ENCODE measurements at places on chromosomes 1 and 21.

DNA sequence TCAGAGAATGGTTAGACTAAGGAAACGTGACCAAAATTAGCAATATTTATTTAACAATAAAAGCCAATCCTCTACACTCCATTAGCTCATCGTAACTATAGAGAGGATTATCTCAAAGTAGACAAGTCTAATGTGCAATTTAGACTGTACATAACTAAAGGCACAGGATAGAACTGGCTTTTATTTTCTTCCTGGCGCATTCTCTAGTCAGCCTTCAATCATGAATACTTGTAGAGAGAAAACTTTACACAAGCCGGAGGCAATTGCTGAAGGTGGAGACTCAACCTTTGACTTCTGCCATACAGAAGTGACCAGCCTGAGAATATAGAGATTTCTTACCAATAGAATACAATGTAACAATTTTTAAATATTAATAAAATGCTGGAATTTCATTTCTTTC, 777.9 kb downstream of the LTN1 start:
- no peak for DNase-seq

DNA sequence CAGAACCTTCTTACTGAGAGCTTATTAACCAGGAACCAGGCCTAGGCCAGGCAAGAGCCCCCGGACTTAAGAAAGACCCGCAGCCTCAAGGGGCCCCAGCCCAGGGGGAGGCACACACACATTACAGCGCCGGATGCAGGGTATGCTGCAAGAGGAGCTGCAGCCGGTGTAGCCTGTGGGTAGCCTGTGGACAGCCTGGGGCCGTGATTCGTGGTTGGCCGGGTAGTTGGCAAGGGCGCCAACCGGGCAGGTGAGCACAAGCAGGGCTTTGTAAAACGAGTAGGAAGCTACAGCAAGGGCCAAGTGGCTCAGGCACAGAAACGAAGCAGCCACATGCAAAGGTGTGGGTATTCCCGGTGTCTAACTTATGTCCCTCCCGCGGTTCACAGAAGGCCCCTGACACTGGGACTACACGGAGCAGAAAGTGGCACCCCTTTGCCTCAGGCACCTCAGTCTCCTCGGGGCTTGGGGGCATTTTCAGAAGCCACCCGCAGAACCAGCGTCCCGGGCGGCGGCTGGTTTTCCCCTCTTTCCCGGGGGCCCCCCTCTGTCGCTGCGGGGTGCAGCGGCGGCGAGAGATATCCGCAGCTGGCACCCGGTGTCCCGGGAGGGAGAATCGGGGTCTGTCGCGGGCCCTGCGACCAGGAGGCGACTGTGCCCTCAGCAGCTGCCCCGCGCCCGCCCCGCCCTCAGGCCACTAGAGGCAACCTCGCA, 40.8 kb downstream of the KIAA1614 start:
- peak; percentile 20 for DNase-seq

GRCh38 chr1:47181955-47182675, 7.7 kb downstream of the PDZK1IP1 start:
- no peak for DNase-seq

- peak; percentile 88 for DNase-seq
These were observed 477.4 kb downstream of the CAMTA1 start for GRCh38 chr1:7262611-7263010.

- DNase-seq, result no peak
These were observed 52.8 kb downstream of the DUSP10 start for GRCh38 chr1:221689138-221689537.

DNA sequence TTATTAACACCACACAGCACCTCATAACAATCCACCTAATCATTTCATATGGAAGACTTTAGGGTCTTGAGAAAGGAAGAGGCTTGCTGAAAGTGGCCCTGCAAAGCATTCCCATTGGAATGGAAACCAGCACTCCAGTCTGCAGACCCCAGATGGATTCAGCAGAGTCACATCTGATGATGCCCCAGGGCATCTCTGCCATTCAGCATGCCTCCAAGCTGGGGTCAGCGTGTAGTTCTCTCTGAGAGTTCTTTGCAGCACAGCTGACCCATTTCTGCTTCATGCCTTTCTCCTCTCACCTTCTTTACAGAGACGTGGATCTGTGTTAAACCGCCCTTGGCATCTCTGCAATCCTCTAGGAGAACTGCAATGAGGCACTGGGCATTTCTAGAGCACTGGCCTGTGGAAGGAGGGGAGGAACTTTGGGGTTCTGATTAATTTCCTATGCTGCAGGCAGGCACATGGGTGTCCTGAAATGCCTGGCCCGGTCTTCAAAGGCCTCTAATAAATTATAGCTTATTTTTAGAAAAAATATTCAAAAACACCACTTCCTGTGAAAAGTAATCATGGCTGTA, 2.6 kb upstream of the LUZP1 start:
- DNase-seq, result no peak

DNA sequence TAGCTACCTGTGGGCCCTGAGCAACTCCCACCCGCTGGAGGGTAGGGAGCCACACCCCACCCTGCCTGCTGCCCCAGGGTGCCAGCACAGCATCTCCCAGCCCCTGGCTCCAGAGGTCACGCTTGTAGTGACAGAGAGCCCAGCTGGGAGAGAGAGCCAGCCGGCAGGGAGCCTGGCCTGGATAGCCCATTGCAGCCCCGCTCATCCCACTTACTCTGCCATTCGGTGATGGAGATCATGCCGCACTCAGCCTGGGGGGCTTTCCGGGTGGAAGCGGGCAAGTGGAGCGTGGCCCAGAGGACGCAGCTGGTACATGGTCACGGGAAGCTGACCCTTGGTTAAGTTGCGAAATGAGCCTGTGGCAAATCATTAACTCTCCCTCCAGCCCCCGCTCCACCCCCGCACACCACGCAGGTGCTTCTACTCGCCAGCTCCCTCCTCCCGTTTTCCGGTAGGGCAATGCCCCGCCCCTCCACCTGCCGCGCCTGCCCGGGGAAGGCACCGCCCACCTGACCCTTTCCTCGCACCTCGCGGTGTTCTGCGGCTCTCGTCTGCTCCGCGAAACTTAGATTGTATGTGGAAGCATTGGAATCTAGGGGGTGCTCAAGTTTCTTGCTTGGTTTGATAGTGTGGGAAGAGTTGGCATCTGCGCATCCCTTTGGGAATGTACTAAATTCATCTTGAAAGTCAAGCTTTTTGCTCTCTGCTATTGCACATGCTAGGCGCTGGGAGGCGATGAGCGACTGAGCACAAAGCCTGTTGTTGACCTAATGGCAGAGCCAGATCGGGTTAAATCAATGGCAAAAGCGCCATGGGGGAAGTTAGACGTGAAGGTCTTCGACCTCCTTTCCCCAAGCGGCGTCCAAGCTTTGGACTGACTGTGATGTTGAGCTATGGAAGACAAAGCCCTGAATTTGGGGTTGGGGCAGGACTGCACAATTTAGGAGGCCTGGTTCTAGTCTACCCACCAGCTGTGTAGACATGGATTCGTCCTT, at the start of gene GOLT1A:
Gene GOLT1A, minus strand, starts transcription at position 321 of the 995 bp plus-strand sequence. Its CDS starts 82 bp downstream, at position 239.
- peak; percentile 56 for DNase-seq

GRCh38 chr1:111139324-111139955, 453 bp downstream of the DRAM2 start:
- peak; percentile 81 for DNase-seq

DNA sequence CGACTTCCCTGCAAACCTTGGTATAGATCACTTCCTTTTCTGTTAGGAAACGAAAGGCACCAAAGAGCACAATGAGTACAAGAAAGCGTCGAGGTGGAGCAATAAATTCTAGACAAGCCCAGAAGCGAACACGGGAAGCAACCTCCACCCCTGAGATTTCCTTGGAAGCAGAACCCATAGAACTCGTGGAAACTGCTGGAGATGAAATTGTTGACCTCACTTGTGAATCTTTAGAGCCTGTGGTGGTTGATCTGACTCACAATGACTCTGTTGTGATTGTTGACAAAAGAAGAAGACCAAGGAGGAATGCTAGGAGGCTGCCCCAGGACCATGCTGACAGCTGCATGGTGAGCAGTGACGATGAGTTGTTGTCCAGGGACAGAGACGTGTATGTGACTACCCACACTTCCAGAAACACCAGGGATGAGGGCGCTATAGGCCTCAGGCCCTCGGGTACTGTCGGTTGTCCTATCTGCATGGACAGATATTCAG, 18.5 kb downstream of the FAM89A start:
- DNase-seq, result no peak

GRCh38 chr1:28885977-28886730, 28.2 kb upstream of the EPB41 start:
- DNase-seq, result no peak

DNA sequence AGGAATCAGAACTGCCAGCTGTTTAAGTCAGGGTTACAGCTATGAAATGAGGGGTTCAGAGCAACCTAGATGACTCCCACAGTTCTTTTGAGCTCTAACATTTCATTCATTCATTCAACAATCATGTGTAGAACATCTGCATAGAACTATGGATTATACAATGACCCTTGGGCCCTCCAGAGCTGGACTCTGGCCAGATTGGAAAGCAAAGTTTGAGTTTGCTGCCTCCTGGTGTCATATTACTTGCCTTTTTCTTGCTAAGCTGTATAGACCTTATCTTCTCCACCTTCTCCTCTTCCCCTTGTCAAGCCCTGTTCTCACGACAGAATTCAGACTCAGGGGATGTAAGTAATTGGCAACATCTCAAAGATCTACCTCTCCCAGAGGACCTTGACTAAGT, 4.0 kb downstream of the CASQ2 start:
- DNase-seq, result no peak

GRCh38 chr21:41801321-41802197, 34.7 kb upstream of the RIPK4 start:
- DNase-seq, result no peak

GRCh38 chr21:42340187-42341050, 10.4 kb downstream of the TFF2 start:
- no peak for DNase-seq

DNA sequence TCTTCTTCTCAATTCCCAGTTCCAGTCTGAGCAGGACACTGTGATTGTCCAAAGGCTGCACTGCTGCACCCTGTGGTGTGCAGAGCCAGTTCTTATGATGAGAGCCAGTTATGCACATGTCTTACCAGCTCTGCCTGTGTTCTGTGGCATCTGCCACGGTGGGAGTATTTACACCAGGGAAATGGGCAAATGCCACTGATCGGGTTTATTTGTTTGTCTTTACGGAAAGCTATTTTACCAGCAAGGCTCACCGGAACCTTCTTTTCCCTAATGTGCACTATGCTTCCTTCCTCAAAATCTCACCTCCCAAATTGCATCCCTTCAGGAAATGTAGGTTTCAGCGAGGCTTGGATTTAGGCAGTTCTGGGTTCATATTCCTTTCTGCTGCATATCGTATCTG, 49.0 kb downstream of the EVA1C start:
- DNase-seq, result no peak

GRCh38 chr1:233721004-233721595, 107.2 kb downstream of the KCNK1 start:
- no peak for DNase-seq

- no peak for DNase-seq
These were observed 139.5 kb downstream of the RGS7 start for GRCh38 chr1:241217516-241217915.

- no peak for DNase-seq
These were observed 49.8 kb downstream of the DDR2 start for GRCh38 chr1:162682013-162682419.

DNA sequence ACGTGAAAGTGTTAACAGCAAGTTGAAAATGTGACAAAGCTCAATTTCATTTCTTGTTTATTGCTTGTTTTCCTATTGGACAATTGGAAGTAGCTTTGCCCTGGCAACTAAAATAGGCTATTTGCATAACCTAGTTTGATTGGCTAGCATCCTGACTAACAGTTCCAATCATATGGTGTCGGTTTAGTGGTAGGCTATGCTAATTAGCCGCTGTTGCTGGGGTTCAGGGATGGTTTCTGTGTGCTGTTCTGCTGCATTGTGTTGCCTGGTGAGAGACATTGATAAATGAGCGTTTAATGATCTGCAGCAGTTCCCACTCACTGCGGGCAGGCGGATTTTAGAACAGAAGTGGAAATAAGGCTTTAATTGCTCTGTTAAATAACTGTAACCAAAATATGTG, 68.5 kb downstream of the DYRK1A start:
- peak; percentile 84 for DNase-seq

GRCh38 chr21:17550671-17551308, 37.9 kb downstream of the CXADR start:
- no peak for DNase-seq

DNA sequence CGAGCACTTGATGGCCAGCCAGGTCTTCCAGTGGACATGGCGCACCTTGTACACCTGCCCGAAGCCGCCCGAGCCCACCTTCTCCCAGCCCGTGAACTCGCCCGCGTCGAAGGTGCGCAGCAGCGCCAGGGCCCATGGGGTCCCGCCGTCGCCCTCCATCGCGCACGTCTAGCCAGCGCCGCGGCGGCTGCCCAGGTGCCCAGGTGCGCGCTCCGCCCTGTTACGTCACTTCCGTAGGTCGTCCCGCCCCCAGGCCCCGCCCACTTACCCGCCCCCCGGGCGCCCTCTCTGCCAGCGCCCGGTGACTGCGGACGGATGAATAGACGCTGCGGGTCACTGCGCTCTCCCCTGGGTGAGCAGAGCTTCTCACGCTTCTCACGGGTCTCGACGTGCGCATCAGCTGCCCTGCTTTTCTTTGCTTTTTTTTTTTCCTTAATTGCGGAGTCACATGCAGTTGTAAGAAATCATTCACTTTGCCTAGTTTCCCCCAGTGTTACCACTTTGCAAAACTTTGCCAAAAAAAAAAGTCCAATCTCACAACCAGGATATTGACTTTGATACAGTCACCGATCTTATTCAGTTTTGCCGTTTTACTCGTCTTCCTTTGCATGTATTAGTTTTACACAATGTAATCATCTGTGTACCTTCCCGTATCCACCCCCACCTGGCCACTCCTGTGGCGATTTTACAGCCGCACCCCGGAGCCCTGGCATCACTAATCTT, at the start of gene RIPK4:
Gene RIPK4, minus strand, starts transcription at position 170 of the 723 bp plus-strand sequence. Its CDS starts 11 bp downstream, at position 159.
- DNase-seq, result peak; percentile 83

DNA sequence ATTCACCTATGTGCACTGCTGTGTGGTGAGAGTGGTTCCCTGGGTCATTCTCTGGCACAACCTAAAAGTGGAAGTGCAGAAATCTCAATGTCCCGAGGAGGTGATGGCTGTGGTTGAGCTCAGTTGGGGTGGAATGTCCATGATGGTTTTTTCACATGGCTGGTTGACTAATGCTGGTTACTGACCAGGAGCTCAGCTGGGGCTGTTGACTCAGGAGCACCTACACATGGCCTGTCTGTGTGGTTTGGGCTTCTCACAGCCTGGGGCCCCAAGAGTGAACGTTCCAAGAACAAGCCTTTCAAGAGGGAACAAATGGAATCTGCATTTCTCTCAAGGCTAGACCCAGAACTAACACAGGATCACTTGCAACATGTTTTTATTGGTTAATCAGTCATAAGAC, 6.4 kb upstream of the KANK4 start:
- DNase-seq, result no peak

GRCh38 chr1:7409278-7409677, 361.8 kb upstream of the VAMP3 start:
- no peak for DNase-seq

- DNase-seq, result no peak
These were observed 4.2 kb upstream of the C8A start for GRCh38 chr1:56850411-56850810.

DNA sequence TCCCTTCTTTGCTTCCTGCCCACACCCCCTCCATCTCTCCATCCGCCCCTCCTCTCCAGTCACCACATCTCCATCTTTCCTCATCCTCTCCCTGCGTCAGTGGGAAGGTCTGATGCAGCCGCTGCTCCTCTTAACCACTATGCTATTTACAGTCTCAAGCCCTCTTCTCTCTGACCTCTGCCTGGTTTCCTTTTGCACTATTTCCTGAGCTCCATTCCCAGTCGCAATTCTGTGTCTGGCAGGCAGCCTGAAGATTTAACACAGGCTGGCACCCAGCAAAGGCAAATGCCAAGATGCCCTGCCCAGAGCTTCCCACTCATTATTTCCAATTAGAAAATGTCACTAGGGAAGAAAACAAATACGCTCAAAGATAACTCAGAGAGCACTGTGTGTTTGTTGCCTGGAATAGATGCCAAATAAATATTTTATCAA, 89.6 kb upstream of the LPGAT1 start:
- no peak for DNase-seq

All from NCI-H2171 (cell line).